Mammary microvascular endothelial cell (primary cell): ENCODE measurements at places on chromosomes 7 and 10. TPM values are rescaled to one million over a fixed set of nuclear protein-coding genes. Genes with fewer than 3 reads are reported as not detected.

SPRN gene
- total RNA-seq, result 0.05 TPM in 1 of 2 replicates, not detected in the other

CYP26C1 gene
- total RNA-seq, result 0.30 and 2.5 TPM in 2 replicates

NUTM2D gene
- total RNA-seq, result 1.9 and 4.1 TPM in 2 replicates

UTF1 gene
- total RNA-seq, result not detected in 2 replicates

KLF14 gene
- not detected in 2 replicates for total RNA-seq

SAMD9 gene
- 19.4 and 20.5 TPM in 2 replicates for total RNA-seq

MKX gene
- total RNA-seq, result not detected in 2 replicates
